ENCODE measurements at places on chromosomes 2 and 18. TPM values are rescaled to one million over a fixed set of nuclear protein-coding genes. Genes with fewer than 3 reads are reported as not detected.

DNA sequence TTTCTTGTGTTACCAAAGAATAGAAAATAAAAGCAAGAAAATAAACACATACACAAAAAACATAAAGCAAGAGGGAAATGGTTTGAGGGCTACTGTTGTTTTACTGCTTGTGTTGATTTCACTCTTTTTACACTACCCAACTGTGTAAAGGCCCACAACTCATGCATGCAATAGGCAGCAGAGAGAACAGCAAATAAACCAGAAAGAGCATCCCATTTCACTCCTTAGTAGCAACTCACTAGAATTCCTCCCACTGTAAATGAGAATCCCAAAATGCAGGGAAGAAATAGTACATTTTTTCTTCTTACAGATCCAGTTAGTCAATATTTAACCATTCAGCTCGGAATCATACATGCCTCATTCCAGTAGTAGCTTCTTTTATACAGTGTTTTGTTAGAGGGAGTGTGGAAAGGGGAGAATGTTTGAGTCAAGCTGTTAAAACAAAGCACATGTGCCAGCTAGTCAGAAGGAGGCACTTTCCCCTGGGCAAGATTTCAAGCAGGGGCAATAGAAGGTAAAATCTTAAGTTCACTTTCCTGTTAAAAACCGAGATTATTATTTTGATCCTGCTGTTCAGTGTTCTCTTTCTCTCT is 147.2 kb upstream of the FAM98A start:
- H3K4me3 ChIP-seq = no peak overlapping the region
- no peaks in the 10 kb centered on the region for H3K27me3 ChIP-seq

MOGAT1 gene
- total RNA-seq = not detected

- H3K36me3 ChIP-seq = no peaks in the 10 kb centered on the region
- DNase-seq = no peak
- H3K27ac ChIP-seq = no peak overlapping the region
- no peak overlapping the region for H3K4me3 ChIP-seq
- H3K27me3 ChIP-seq = no peaks in the 10 kb centered on the region
Observed at GRCh38 chr2:60710707-60711106, 45.4 kb upstream of the PAPOLG start.

DNA sequence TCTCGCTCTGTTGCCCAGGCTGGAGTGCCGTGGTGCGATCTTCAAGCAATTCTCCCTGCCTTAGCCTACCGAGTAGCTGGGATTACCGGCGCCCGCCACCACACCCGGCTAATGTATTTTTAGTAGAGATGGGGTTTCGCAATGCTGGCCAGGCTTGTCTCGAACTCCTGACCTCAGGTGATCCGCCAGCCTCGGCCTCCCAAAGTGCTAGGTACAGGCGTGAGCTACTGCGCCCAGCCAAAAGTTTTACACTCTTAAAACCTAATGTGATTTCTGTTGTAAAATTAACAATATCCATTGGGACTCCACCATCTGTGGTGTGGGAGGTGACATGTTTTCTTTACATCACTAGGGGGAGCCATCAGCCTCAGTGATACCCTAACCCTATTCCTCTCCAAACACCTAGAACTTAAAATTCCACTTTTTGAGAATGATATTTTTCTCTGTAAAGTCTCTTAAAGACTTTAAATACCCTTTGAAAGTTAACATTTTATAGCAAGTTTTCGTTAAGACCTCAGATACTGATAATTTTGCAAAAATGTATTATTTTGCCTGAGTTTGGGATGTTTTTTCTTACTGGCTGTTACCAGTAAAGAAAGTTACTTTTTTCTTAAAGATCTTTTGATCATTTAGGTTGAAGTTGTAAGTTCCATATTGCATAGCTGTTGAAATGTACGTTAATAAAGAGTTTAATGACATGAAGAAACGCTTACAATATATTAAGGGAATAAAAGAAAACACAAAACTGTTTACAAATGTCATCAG is 11.6 kb upstream of the EIF2AK2 start:
- H3K4me1 ChIP-seq = no peaks in the 10 kb centered on the region
- no peak for DNase-seq
- H3K36me3 ChIP-seq = no peaks in the 10 kb centered on the region
- H3K27ac ChIP-seq = no peak overlapping the region
- H3K4me3 ChIP-seq = no peak overlapping the region
- peaks cover 4% of the 10 kb centered on the region for H3K27me3 ChIP-seq

POTEE gene
- 0.24 TPM for total RNA-seq

GRCh38 chr2:48144777-48145176 is 238.5 kb upstream of the FBXO11 start:
- no peak overlapping the region for H3K27ac ChIP-seq
- no peak for DNase-seq
- H3K36me3 ChIP-seq = no peaks in the 10 kb centered on the region
- H3K27me3 ChIP-seq = no peaks in the 10 kb centered on the region

GRCh38 chr2:172105471-172106107 is 2.9 kb upstream of the DLX2 start:
- no peaks in the 10 kb centered on the region for H3K36me3 ChIP-seq
- H3K4me1 ChIP-seq = no peaks in the 10 kb centered on the region
- H3K27me3 ChIP-seq = peaks cover 59% of the 10 kb centered on the region
- no peak overlapping the region for H3K27ac ChIP-seq
- no peak for DNase-seq

- H3K4me3 ChIP-seq = no peak overlapping the region
- no peaks in the 10 kb centered on the region for H3K4me1 ChIP-seq
- no peaks in the 10 kb centered on the region for H3K27me3 ChIP-seq
- no peak for DNase-seq
- H3K27ac ChIP-seq = no peak overlapping the region
Observed at GRCh38 chr2:125296742-125297141, 1271.7 kb downstream of the CNTNAP5 start.

DNA sequence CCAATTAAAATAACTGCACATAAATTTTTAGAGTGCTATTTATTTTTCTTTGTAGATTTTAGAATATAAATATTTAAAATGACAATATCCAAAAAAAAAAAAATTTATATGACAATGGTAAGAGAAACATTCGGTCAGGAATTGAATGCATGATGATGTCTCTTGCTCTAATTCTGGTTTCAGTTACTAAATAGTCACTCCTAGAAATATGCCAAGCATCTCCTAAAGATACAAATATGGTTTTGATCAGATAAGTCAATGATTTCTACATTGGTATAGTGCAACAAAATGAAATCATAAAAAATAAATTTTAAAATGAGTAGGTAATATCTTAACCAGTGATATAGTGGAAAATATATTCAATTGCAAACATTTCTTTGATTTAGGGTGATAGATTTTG is 95.9 kb upstream of the ACKR3 start:
- H3K27ac ChIP-seq = no peak overlapping the region
- no peaks in the 10 kb centered on the region for H3K36me3 ChIP-seq
- no peak overlapping the region for H3K4me3 ChIP-seq
- DNase-seq = no peak
- no peaks in the 10 kb centered on the region for H3K27me3 ChIP-seq
- no peaks in the 10 kb centered on the region for H3K4me1 ChIP-seq

ITPRIPL1 gene
- total RNA-seq = not detected

CCDC141 gene
- total RNA-seq = 4.6 TPM

- H3K4me3 ChIP-seq = no peak overlapping the region
- no peak for DNase-seq
- H3K36me3 ChIP-seq = no peaks in the 10 kb centered on the region
- H3K27ac ChIP-seq = no peak overlapping the region
- no peaks in the 10 kb centered on the region for H3K27me3 ChIP-seq
Observed at GRCh38 chr2:211822686-211823335, 715.8 kb downstream of the ERBB4 start.

LOXHD1 gene
- total RNA-seq = not detected

- H3K4me1 ChIP-seq = no peaks in the 10 kb centered on the region
- H3K27me3 ChIP-seq = no peaks in the 10 kb centered on the region
- DNase-seq = no peak
- H3K27ac ChIP-seq = no peak overlapping the region
Observed at GRCh38 chr18:6879508-6880195, 150.1 kb downstream of the ARHGAP28 start.
